NCI-H524 (cell line): ENCODE measurements at places on chromosomes 2 and 18.

DNA sequence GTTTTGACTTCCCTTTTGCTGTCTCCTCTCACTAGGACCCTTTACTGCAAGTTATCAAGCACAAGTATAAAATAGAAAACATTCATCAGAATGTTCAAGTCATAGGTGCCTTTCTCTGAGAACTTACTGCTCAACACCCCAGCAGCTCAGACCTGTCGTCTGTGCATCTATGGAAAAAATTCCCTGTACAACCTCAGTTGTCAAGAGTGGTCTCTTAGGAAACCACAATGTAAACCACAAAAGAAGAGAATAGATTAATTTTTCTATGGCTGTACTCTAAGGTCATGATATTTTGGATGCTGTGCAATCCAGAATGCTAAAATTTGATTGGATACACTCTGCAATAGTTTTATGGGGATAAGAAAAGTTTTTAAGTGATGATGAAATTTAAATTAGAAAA is 84.1 kb downstream of the RBMS1 start:
- DNase-seq, result no peak

- no peak for DNase-seq
Measured at GRCh38 chr18:74806700-74807416, 209.2 kb downstream of the ZNF407 start.

DNA sequence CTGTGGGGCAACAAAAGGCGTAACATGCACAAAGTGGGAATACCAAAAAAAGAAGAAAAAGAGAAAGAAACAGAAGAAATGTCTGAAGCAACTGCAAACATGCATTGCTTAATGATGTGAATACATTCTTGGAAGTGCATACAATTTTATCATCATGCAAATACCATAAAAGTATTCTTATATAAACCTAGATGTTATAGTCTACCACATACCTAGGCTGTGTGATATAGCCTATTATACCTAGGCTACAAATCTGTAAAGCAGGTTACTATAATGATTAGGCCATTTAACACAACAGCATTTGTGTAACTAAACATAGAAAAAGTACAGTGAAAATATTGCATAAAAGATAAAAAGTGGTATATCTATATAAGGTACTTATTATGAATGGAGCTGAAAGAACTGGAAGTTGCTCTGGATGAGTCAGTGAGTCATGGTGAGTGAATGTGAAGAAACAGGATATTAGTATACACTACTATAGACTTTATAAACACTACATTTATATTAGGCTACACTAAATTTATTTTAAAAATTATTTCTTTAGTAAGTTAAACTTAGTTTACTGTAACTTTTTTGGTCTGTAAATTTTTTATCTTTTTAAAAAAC is 319.4 kb upstream of the KCNH7 start:
- no peak for DNase-seq

- DNase-seq, result no peak
Measured at GRCh38 chr2:98559581-98559980, 48.7 kb downstream of the COA5 start.

DNA sequence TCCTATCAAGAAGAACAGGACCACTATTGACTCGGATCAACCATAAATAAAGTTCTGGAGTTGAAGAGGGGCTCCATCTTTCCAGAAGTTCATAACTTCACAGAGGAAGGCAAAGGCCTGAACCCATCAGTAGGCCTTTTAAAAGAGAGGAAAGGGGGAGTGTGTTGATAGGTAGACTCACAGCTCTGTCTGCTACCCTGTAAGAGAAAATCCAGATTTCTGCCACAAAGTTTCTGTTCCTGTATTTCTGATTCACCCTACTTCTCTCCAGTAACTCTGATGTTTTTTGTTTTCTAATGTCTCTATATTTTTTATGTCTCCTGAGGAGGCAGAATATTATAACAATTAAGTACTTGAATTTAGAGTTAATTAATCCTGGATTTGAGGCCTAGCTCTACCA is 564.0 kb downstream of the TNS1 start:
- DNase-seq, result no peak

DNA sequence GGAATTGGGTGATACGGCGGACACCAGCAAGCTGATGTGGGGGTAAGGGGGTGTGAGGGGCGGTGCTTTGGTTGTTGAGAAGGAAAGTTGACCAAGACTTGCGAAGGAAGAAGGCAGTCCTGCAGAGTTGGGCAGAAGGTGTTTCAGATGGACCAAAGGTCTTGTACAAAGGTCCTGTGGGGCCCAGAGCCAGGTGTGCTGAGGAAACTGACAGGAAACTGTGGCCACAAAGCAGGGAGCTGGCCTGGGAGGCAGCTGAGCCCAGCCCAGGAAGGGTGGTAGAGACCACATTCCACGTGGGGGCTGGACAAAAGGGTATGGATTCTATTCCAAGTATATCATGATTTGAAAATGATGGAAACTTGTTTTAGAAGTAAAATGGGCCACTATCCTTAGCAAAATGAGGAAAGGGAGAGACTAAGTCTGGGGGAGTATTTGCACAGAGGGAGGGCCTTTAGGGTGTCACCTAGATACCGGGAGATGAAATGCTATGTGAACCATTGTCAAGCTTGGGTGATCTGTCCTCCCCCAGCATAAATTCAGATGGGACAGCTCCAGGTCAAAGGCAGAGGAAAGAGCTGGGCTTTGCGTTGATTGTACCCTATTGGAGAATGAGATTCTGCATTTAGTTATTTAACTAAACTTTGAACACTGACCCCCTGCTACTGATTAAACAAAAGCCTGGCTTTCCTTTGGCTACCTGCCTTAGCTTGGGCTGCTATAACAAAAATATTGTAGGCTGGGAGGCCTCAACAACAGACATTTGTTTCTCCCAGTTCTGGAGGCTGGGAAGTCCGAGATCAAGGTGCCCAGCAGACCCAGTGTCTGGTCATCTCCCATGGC is 4.3 kb upstream of the EDAR start:
- no peak for DNase-seq

- DNase-seq, result no peak
Measured at GRCh38 chr2:143632751-143633374, 503.6 kb downstream of the ARHGAP15 start.

DNA sequence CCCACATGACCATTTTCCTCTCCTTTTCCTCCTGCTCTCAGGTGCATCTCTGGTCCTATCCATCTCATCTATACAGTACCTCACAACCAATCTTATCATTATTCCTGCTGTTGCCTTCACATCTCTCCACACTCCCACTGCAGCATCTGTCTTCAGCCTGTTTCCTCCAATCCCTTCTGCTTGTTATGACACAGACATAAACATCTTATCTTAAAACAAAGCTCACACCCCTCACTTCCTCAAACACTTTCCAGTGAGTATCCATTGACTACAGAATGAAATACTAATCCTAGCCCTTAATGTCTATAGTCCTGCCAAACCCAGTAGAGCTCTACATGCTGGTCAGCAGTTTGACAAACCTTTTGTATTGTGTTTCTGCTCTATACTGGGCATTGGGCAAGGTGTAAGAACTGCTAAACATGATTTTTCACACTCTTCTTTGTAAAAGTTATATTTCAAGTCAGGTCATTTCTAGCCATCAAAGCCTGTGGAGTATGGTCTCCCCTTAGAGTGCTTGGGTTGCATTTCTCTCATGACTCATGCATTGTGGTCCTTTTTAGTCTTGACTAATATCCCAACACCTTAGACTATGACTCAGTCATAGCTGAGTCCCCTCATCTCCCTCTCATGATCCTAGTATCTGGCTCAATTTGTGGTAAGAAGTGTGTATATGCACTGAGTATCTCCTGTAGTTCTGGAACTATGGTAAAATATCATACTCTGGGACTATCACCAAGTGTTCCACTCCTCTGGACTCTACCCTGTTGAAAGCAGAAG is 187.0 kb downstream of the CYRIA start:
- no peak for DNase-seq

GRCh38 chr2:68747900-68748299 is 13.3 kb downstream of the ARHGAP25 start:
- no peak for DNase-seq
